NCI-H526 treated with DMSO at 0.1 percent for 48 hours (cell line): ENCODE measurements at places on chromosomes 1 and 21.

DNA sequence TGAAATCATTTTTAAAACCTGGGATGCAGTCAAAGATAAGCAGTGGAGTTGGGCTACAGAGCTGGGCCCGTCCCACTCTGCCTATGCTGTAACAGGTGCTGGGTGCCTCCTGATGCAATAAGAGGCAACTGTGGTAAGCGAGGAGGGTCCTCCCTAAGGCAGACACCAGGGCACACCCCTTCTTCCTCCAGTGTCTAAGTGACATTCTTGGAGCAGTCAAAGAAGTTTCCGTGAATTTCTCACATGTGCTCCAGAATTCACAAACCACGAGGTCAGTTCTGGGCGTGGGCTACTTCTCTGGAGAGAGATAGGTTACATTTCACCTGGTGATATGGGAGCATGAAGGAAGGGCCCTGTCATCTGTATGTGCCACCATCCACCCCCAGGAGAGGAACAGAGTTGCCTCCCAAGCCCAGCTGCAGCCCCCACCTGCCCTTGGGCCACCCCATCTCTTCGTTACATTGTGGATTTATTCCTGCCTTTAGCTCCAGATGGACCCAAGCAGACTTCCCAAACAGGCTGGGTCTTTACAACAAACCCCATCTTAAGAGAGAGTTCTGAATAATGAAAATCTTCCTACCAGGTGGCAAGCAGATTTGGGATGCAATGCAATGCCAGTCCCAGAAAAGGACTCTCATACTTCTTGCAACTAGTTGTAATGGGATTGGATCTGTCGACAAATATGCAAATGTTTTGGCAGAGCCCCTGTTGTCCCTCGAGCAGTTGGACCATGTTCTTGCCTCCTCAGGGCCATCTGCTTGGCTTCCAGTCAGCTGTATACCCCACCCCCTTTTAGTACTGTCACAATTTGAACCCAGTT, 82.5 kb upstream of the CNTN2 start:
- DNase-seq: no peak

GRCh38 chr21:18369115-18369514, 34.5 kb downstream of the TMPRSS15 start:
- peak; percentile 1 for DNase-seq

GRCh38 chr1:227728059-227728891, 6.8 kb downstream of the JMJD4 start:
- peak; percentile 20 for DNase-seq

DNA sequence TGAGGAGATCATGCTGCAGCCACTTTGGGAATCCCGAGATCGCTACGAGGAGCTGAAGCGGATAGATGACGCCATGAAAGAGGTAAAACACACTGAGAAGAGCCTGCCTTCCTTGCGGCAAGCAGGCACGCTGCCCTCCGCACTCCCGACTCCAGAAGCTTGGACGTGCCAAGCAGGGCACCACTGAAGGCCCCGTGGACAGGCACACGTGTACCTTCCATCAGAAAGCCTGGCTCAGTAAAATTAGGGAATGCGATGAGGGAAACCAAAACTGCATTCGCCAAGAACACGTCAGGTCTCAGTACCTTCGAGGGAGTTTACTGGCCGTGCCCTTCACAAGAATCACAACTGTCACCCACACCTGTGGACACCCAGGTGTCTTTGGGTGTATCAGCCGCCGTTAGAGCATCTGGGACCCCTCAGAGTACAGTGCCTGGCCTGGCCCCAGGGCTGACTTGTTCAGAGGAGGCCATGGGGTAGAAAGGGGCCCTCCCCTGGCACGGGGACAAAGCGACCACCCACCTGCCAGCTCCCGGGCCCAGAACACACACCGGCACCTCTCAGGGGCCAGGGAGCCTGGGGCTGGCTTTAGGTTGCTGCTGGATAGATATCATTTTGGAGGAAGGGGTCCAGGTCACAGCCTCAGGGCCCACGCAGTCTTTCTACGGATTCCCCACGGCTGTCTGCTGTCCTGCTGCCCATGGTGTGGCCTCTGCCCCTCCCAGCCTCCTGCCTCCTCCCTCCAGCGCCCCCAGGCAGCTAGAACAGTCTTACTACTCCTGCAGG, 108.4 kb downstream of the WDR4 start:
- DNase-seq: no peak

- no peak for DNase-seq
Measured at GRCh38 chr1:109040989-109041620, 797 bp downstream of the WDR47 start.

GRCh38 chr1:198681831-198682759, 43.3 kb downstream of the PTPRC start:
- peak; percentile 26 for DNase-seq

DNA sequence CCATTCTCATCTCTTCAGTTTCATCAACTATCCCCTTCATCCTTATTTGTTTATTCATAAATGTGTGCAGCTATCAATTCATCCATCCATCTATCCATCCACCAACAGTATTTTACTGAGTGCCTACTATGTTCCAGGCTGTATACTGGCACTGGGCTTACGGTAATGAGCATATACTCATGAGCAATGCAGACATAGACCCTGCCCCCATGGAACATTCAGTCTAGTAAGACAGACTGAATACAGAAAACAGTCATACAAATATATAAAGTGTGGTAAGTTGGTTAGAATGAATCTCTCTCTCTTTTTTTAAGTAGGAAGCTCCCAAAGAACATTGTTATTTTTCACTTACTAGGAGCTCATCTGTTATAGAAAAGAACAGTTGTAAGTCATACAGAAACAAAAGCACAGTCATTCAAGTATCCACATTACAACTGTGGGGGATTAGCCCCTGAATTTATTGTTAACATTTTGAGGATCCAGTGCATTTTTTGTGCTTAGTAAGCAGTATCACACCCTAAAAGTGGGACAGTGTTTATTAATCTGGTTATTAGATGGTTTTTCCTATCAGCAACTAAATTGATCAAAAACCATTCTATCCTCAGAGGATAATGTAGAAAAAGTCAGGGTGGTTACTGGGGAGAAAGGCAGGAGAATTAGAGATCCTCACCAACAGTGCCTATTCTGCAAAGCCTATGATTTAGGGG, 3.6 kb downstream of the SLC16A4 start:
- DNase-seq: no peak

DNA sequence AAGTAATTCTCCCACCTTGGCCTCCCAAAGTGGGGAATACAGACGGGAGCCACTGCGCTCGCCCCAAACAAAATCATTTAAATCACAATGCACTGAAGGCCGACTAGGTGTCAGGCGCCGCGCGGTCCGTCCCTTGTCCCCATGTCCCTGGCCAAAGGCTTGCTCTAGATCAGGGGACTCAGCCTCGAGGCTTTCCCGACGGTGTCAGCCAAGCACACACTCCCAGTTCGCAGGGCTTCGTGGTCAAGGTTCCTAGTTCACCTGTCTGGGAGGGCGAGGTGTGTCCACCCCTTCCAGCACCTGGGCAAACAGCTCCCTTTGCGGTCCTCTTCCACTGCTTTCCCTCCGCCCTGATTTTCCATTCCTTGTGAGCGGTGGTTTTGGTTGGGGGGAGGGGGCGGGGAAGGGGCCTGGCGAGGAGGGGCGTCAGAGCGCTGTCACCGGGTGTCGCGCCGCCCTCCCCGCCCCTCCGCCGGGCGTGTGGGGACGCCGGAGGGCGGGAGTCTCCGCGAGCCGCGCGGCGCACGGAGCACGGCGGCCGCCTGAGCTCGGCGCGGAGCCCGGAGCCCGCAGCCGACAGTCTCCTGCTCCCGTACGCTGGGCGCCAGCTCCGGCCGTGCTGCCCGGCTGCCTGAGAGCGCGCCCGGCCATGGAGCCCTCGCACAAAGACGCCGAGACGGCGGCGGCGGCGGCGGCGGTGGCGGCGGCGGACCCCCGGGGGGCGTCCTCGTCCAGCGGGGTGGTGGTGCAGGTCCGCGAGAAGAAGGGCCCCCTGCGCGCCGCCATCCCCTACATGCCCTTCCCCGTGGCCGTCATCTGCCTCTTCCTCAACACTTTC, at the start of gene STUM:
Gene STUM (plus strand): TSS at position 509 of the 838 bp plus-strand sequence. CDS start 141 bp downstream, at position 650.
- DNase-seq: no peak

DNA sequence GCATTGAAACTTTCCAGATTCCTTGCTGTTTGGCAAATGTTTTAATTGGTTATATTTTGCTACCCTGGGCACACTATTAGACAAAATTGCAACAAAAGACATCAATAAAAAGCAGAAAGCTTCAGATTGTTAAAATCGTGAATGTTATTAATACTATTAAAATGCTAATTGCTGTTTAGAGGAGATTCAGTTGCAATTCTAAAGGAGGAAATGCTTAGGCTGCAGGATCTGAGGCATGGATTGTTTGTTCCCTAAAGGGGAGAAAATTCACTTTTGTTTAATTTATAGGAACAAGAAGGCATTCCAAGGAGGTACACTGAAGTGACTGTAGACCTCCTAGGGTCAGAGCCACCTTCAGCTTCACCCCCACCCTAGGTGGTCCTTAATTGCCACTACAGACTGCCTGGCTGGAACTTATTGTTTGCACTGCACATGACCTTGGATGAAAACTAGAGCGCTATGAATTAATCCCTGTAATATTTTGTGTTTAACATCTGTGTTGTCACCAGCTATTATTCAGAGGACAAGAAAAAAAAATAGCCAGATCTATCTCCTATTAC, 1266.9 kb upstream of the ADGRL2 start:
- DNase-seq: no peak

DNA sequence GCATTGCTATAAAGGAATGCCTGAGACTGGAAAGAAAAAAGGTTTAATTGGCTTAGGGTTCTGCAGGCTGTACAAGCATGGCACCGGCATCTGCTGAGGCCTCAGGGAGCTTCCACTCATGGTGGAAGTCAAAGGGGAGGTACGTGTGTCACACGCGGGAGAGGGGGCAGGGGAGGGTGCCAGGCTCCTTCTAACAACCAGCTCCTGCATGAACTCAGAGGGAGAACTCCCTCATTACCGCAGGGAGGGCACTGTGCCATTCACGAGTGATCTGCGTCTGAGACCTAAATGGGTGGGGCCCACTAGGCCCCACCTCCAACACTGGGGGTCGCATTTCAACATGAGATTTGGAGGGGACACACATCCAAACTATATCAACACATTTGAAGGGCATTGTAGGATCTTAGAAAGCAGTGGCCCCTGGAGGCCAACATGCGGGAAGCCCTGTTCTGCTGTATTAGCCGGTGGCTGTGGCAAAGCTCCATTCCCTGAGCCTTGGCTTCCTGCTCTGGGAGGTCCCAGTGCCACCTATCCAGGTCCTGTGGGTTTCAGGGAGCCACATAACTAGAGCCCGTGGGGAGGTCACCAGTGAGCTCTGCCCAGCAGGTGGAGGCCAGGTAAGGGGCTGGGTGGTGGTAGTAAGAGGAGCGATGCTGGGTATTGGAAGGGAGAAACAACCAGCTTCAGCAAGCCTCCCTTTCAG, 10.0 kb downstream of the WNT3A start:
- DNase-seq: no peak

DNA sequence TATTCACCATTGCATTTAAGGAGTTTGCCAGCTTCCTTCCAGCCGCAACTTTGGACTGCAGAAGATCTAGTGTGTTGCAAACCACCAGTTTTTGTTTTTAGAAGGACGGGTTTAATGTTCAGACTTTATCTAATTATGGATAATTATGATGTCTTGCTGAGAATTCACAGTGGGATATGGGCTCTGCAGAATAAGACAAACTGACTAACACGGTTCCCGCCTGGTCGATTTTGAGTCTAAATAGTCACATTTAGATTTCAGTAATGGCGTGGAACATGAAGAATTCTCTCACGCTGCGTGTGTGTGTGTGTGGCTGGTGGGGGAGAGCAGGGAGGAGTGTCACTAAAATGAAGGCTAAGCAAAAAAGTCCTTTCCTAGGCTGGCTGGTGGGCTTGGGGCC, 48.5 kb upstream of the DMRTB1 start:
- DNase-seq: no peak

- DNase-seq: no peak
Measured at GRCh38 chr1:204879351-204879750, 8.7 kb downstream of the NFASC start.

DNA sequence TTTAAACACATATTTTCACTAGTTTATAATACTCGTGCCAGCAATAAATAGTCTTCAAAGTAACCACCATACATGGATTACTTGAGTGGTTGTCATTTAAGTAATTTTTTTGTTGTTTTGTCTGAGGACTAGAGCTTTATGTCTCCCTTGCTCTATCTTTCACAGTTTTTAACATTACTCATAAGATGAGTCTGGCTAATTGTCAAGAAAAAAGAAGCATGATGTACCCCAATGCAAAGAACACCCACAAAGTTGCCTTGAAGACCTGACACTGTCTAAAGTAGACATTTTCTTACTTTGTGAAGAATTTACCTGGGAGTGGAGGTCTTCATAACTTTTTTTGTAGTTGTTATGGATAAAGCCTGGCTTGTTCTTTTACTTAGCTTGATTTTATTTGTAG, 210.4 kb upstream of the BRINP3 start:
- no peak for DNase-seq

GRCh38 chr1:208499601-208500000, 255.4 kb upstream of the PLXNA2 start:
- DNase-seq: no peak

DNA sequence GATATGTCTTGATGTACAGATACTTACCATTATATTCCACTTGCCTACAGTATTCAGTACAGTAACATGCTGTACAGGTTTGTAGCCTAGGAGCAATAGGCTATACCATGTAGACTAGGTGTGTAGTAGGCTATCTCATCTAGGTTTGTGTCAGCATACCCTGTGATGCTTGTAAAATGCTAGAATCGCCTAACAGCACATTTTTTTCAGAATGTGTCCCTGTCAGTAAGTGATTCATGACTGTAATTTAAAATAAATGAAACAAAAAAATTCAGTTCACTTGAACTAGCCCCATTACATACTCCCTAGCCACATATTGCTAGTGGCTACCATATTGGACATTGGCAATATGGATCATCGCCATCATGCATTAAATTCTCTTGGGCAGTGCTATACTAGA, 51.3 kb downstream of the CLIC4 start:
- DNase-seq: no peak

DNA sequence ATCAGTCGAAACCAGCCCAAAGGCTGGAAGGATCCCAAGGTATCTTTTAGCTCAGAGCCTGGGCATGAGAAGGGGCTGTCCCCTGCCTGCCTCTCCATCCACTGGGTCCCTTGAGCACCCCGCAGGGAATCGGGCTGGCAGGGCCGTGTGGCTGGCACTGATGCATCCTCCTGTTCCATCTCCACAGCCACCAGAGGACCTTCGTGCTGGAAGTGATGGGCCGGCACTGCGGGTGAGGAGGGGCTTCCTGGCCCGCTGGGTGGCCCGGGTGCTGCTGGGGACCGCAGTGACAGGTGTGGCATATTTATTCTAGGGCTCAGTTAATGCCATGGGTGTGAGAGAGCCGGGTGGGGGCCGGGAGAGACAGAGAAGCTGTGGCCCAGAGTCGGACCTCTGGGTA, 13.6 kb downstream of the PFKL start:
- no peak for DNase-seq

GRCh38 chr1:41053316-41053715, 31.8 kb upstream of the SLFNL1 start:
- no peak for DNase-seq

DNA sequence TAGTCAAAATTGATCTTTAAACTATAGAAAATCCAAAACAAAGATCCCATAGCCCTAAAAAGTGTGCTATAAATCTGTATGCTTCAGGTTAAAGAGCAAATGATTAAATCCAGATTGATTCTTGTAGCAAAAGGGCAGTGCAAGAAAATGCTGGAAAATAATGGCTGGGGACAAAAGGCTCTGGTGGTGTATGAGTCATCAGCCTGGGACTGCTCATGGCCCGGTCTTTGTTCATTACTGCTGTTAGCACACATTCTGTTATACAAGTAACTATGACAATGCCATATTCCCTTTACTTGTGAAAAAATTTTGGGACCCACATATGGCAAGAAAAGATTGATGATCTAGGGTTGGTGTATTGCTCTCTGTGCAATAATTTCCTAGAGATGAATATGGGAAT, 89.1 kb downstream of the RWDD3 start:
- DNase-seq: no peak
